ENCODE measurements at places on chromosomes 6 and 20. TPM values are rescaled to one million over a fixed set of nuclear protein-coding genes. Genes with fewer than 3 reads are reported as not detected.

- DNase-seq: no peak
Observed at GRCh38 chr6:35024551-35025054, 116.5 kb downstream of the TCP11 start.

GRCh38 chr6:35511562-35511941 is 1.1 kb downstream of the TULP1 start:
- DNase-seq: no peak

DNA sequence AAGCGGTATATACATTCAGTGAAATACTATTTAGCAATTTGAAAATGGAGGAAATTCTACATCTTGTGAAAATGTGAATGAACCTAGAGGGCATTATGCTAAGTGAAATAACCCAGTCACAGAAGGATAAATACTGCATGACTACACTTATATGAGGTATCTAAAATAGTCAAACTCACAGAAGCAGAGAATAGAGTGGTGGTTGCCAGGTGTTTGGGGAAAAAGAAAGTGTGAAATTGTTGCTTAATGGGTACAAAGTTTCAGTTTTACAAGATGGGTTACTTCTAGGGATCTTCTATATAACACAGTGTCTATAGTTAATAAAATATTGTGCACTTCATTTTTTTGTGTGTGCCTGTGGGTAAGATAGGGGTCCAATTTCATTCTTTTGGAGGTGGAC is 1152.0 kb downstream of the EPHA7 start:
- DNase-seq: no peak

Gene CCDC170
- total RNA-seq: not detected

DNA sequence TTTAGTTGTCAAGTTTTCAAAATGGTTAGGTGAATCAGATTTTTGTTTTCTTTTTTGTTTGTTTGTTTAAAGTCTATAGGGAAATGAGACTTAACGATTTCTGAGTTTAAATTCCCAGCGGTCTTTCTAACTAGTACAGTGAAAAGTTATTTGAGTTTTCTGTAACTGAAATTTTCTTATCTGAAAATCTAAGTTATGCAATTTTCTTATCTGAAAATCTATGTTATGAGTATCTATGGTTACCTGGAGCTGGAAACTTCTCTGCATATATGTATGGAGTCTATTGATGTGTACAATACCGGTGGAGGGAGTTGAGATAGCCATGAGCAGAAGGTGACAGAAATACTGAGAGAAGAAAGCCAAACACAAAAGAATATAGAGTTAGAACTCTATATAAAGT is 102.6 kb downstream of the MANEA start:
- DNase-seq: no peak

DNA sequence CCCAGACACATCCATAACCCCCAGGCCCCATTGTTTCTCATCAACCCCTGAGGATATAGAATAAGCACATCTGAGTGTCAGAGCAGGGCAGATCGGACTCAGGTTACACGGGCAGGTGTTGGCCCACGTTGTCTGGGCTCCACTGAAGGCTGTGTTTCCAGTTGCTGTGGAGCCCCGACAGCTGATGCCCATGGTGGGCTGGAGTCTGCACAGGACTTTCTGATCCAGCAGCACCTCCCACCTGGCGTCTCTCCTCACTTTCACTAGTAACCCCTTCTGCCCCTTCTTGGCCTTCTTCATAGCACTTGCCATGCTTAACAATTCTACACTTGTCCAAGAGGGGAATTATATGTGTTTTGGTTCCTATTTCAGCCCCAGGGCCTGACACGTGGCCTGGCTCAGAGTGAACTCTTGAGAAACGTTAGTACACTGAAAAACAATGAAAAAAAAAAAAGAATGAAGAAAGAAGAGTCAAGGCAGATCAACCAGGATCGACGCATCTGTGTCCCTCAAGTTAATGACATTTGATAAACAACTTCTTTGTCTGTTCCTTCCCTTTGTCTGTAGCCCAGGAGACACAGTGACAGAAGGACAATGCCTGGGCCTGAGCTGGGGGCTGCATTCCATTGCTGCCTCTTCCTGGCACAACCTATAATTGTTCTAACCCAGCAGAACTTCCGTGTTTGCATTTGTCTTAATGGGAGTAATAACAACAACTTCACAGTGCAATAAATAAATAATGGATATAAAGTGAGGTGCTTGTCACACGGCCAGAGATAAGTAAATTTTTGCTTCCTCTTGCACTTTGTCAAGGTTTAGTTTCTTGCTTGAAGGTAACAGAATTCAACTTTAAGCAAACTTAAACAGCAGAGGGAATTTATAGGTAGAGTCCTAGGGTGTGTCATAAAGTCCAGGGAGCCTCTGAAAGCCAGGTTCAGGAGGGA is 224.2 kb upstream of the SSTR4 start:
- no peak for DNase-seq

GRCh38 chr20:36008461-36009035 is 40.2 kb downstream of the CNBD2 start:
- no peak for DNase-seq

Gene ZC2HC1B
- total RNA-seq: not detected

Gene IER3
- total RNA-seq: 13.1 TPM

Gene HLA-DRB5
- total RNA-seq: 12.7 TPM

DNA sequence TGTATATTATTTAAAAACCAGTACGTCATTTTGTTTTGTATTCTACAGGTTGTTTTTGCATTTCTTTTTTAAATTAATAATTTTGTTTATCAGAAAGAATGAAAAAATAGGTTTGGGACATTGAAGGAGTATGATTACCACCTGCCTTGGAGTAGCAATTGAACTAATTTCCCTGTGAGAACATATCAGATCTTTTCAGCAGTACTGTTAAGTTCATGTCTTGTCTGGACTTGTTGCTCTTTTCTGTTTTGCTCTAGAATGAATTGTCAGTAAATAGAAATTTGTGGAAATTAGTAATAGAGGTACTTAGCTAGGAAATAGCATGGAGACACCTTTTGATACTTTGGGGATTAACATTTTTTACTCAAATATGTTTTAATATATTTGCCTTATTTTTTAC is 24.3 kb downstream of the HSF2 start:
- no peak for DNase-seq

DNA sequence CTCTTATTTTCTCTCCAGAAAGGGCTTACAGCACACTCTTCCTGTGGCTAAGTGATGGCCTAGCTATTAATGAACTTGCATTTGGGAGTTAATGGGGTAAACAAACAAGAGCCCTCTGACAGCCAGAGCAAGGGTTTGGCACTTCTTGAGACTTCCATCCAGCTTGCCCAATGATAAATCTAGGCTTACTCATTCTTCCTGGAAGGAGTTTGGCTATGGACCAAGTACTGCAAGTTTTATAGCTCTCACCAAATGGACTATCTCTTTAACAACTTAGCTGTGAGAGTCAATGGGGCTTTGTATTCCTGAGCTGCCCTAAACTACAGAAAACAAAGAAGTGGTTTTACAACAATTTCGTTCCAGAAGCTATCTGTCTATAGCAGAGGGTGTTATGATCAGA is 16.7 kb upstream of the PI3 start:
- no peak for DNase-seq

Gene CRIP3
- 0.88 TPM for total RNA-seq

DNA sequence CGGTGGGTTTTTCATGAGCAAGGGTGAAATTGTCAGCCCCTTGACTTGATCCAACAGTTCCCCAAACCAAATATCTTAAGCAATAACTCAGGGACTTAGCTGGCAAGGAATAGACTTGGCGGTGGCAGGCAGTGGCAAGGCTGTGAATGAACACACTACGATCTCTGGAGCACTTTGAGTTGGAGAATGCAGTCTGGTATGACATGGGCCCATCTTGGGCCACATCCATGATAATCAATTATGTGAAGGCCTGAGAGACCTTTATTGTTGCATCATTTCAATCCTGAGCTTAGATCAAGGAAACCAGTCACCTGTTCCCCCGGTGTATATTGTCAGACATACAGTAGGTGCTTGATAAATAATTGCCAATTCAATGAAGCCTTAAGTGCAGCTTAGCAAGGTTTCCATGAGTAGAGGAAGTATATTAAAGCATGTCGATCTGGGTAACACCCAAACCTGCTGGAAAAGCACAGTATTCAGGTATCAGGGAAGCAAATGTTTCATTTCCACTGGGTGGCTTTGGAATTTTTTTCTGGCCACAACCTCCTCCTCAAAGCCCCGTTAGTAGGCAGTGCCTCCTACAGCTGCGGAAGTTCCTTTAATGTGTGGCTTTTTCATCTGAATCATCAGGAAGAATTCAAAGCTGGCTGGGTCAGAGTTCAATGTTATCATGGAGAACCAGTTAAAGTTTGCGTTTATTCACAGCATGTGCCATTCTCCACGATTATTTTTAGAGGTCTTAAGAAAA is 10.2 kb downstream of the CASS4 start:
- no peak for DNase-seq

DNA sequence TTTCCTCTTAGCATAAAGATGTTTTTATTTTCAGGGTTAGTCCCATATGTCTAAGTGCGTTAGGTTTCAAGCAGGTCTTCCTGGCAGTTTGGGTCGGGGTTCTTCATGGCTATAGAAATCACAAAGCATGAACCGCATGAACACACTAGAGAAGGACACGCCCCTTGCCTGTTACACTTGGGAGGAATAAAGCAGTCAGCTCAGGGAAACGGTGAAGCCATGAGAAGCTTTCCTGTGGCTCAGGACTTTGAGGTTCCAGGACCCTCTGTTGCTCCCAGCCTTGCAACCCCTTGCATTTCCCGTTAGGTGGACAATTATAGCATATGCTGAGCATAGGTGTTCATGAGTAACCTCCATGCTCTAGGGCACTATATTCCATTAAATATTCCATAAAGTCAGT is 96.7 kb downstream of the SYCP2 start:
- no peak for DNase-seq

GRCh38 chr6:121896363-121896762 is 460.9 kb downstream of the GJA1 start:
- DNase-seq: no peak

Gene ADGRB3
- total RNA-seq: not detected

- no peak for DNase-seq
Observed at GRCh38 chr6:56556751-56557540, 85.7 kb downstream of the DST start.

GRCh38 chr20:47964149-47964548 is 178.9 kb upstream of the SULF2 start:
- no peak for DNase-seq

Data from activated CD4-positive, alpha-beta memory T cell treated with anti-CD3 and anti-CD28 coated beads, Interleukin-2, amount 10 ng/mL, durations not matched to agents 7 days and 5 days (primary cell).